ENCODE measurements at places on chromosomes 13 and 19.

DNA sequence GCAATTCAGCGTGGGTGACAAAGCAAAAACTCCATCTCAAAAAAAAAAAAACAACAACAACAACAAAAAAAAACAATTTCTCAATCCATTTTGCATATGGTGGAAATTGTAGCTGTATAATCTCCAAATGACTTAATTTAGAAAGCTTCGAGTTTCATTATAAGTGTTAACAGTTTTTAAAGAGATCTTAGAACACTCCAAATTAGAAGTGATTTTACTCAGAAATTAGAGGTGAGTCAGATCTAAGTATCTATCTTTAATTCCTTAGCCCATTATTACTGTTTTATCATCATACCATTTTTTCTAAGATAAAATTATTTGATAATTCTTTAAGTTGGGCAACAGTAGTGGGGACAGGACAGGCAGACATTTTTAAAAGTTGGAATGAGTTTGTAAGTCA, 60.5 kb downstream of the ZMYM2 start:
- no peak for DNase-seq

- no peak for DNase-seq
Observed at GRCh38 chr19:6809262-6809661, 36.8 kb downstream of the VAV1 start.

DNA sequence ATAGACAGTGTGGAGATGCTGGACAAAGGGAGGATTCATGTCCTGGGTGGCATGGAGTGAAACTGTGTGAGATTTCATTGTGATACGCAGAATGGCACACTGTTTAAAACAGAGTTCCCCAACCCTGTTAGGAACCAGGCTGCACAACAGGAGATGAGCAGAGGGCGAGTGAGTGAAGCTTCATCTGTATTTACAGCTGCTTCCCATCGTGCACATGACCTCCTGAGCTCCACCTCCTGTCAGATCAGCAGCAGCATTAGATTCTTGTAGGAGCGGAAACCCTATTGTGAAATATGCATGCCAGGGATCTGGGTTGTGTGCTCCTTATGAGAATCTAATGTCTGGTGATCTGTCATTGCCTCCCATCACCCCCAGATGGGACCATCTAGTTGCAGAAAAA, 72.5 kb downstream of the RAP2A start:
- no peak for DNase-seq

GRCh38 chr13:86882107-86882506, 789.1 kb upstream of the SLITRK5 start:
- no peak for DNase-seq

DNA sequence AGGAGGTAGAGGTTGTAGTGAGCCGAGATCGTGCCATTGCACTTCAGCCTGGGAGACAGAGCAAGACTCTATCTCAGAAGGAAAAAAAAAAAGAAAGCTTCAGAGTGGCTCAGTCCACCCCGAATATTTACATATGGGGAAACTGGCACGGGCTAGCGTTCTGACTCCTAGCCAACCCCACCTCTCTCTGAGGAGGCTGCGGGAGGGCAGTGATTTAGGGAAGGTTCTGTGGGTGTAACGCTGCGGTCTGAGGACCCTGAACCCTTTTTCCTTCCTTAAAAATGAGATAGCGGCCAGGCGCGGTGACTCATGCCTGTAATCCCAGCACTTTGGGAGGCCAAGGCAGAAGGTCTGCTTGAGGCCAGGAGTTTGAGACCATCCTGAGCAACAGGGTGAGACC, 5.0 kb downstream of the LRRC25 start:
- DNase-seq: no peak

DNA sequence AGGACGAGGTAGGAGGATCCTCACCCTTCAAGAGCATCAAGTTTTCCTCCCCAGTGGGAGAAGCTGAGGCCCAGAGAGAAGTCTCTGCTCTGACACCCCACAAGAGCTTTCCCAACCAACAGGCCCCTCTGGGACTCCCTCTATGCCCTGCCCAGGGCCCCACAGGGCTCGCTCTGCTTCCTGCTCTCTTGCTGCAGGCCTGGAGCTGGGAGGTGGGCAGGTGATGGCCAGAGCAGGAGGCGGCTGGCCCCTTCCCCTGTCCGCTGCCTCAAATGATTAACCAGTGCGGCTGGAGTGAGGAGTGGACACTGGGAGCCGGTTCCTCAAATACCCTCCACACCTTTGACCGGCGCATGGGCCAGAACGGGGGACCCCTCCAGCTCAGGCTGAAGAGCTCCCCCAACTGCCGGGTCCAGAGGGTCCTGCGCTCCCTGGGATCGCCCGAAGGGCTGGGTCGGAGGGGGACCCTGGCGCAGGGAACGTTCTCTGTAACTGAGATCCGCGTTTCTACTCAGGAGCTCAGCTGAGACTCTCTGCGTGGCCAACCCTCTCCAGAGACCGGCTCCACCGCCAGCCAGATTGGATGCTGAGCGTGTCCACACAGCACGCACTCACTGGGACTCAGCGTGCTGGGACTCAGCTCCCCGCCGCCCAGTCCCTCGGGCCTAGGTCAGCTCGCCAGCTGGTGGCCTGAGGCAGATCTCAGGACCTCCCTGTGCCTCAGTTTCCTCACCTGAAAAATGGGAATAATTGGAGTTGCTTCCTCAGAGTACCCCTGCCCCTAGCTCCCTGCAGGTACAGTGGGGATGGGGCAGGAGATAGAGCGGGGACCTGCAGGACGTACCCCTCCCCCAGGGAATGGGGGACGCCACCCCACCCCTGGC, 6.7 kb upstream of the ONECUT3 start:
- DNase-seq: no peak

- DNase-seq: no peak
Observed at GRCh38 chr19:33298146-33298911, 4.0 kb downstream of the CEBPA start.

DNA sequence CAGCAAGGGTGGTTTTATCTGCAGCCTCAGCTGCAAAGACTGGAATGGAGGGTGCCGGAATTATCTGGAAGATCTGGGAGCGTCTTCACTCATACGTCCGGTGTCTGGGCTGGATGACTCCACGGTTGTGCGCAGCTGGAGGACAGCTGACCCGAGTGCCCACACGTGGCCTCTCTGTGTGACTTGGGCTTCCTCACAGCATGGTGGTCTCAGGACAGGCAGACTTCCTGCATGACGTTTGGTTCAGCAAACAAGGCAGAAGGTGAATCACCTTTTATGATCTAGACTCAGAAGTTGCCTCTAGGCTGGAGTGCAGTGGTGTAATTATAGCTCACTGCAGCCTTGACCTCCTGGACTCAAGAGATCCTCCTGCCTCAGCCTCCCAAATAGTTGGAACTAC, 33.2 kb downstream of the CACNG6 start:
- DNase-seq: no peak

GRCh38 chr19:17775991-17776803, 18.7 kb upstream of the B3GNT3 start:
- DNase-seq: no peak

DNA sequence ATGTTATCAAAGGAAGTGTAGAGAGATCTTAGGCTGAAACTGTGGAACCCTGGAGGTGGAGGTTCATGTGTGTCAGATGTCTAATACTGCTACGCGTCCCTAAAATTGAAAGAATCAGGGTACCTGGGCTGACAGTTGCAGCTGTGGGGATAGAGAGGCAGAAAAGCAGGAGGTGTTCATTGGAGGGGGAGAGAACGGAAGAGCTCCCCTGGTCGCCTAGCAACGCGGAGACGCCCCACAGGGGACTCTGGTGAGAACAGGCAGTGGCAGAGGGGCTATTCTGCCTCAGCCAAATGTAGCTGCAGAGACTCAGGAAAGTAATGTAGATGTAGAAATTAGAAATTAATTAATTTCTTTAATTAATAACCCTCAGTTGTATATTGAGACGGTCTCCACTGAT, 10.1 kb upstream of the ZNF835 start:
- DNase-seq: no peak

DNA sequence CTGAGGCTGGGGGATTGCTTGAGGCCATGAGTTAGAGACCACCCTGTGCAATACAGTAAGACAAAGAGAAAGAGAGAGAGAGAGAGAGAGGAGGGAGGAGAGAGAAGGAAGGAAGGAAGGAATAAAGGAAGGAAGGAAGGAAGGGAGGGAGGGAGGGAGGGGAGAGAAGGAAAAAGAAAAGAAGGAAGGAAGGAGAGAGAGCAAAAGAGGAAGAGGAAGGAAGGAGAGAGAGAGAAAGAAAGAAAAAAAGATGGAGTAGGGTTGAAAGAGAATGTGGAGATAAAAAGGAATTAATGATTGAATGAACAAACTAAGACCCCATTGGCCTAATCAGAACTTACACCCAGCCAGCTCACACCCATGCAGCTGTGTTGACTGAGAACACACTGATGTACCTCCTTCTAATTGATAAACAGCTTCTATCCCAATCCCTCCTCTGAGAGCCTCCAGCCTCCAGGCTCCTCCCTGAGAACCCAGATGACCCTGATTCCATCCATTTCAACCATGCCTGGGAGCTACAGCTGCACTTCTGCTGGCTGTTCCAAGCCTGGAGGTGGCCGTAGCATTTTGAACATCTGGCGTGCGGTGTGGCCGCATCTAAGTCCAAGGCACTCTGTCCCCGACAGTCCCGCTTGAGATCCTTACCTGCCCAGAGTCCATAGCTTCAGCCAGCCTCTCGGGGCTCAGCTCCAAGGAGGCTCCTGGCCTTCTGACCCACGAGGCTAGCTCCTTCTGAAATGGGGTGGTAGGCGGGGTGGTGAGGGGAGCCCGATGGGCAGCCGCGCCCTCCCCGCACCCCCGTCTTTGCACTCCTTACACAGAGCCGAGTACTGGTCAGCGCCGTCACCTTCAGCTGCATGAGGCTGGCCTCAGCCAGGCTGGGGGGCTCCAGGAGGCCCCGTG, 1.1 kb downstream of the PRODH2 start:
- no peak for DNase-seq

DNA sequence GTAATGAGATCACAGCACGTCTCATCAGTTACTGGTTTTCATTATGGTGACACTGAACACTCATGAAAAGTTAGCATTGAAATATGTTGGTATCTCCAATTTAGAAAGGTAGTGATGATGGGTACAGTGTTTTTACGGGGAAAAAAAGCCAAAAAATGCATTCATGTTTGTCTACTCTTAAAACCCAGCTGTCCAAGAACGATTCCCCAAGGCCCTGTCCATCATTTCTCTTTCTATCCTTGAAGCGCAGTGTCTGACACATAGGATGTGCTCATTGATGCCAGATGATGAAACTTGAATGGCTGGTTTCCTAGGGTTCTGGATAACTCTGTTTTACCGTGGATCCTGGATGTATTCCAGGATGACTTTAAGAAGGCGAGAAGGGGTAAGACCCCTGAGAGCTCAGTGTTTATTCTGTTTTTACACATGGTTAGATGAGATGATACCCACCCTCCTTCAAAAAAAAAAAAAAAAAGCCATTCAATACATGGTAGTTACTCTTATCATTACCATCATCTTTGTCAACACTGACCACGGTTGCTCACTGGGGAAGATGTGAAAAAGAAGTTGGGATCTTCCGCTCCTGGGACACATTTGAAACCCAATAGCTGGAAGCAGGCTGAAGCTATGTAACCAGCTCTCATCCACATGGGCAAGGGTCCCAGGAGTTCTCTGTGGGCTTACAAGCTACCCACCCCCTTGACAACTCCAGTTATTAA, 22.5 kb downstream of the SERP2 start:
- no peak for DNase-seq

DNA sequence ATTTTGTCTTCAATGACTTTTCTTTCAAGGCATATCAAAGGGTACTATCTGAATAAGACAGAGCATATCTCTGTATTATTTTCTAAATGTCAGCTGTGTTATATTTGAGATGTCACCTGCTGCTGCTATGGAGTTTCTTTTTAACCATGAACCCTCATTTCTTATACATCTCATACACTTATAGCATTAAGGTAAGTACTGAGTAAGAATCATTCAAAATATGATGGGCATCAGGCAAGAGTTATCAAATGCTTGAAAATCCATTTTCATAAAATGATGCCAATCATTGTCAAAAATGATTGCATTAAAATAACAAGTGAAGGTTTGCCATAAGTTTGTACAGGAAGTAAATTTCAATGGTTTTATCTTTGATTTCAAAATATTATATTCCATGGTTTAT, 2005.0 kb upstream of the PCDH20 start:
- no peak for DNase-seq

DNA sequence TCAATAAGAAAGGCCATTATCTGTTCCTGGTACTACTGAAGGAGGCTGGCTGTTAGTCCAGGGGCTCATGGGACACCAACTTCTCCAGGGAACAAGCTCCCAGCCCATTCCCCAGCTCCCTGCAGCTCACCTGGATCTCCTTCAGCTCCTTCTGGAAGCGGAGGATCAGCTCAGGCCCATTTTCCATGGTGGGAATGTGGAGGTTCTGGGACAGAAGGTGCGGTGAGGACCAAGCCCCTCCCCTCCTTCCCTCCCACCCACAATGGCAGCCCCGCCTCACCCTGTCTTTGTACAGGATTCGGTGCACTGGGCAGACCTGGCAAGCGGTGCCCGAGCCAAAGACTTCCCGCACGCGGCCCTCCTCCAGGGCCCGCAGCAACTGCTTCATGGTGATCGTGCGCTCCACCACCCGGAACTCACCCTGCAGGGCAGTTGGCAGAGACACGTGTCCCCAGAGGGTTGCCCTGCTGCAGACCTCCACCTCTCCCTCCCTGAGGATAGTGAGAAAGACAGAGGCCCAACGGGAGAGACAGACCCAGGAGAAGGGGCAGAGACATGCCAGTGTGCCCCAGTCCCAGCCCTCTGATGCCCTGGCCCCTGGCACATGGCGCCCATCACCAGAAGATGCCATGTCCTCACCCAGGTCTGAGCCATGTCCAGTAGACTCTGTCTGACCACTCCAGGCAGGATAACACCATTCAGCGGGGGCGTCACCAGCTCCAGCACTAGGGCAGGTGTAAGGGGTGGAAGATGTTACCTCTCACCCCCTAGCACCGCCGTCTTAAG, 14.3 kb downstream of the BCAT2 start:
- no peak for DNase-seq

GRCh38 chr19:46471811-46472543, 614 bp upstream of the PNMA8A start:
- no peak for DNase-seq

- no peak for DNase-seq
Observed at GRCh38 chr13:24032674-24033073, 127.8 kb upstream of the SPATA13 start.

GRCh38 chr19:16001481-16002312, 52.9 kb downstream of the OR10H4 start:
- no peak for DNase-seq

- DNase-seq: no peak
Observed at GRCh38 chr19:8158411-8159074, 9.2 kb upstream of the FBN3 start.

DNA sequence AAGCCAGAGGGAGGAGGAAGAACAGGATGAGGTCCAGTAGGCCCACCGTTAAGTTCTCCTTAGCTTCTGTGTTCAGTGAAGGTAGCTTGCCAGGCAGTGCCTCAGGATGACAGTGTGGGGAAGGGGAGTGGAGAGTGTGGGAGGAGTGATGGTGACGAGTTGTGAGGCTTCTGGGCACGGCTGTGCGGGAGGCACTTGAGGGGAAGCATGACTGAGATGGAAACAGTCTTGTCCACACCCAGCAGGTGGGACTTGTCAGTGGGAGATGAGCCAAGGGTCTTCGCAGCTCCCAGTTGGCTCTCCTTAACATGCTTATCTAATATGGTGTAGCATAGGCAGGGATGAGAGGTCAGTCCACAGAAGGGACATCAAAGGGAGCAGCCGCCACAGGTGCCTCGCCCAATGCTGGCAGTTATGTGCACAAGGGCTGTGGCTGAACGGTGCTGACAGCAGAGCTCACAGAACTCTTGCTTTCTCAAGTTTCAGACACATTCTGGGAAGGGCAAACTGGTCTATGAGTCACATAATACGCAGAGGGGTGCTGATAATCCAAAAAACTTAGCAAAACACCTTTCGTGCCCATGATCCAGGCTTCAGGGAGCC, 47.5 kb downstream of the OXGR1 start:
- DNase-seq: no peak

- DNase-seq: no peak
Observed at GRCh38 chr19:15212711-15213110, 11.9 kb upstream of the NOTCH3 start.

All from cortex of kidney (tissue), 1 donor.